ENCODE measurements at places on chromosomes 11 and 22.

DNA sequence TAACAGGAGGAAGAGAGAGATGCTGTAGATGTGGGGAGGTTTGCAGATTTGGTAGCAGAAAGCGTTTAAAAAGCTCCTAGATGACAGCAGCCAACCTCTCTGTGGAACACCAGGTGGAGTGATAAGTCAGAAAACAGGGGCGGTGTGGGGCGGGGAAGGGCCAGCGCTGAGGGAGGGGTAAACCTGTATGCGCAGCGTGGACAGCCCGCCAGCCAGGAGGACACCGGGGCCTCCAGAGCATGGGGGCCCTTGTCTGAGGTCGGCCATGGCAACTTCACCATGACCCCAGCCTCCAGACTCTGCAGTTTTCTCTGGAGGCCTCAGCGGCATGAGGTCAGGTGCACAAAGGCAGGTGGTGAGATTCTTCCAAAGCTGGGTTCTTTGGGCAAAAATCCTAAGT lies 423.7 kb downstream of the BRD1 start:
- no peak for DNase-seq
- no peak overlapping the region for H3K27ac ChIP-seq
- H3K4me1 ChIP-seq = no peaks in the 10 kb centered on the region
- no peaks in the 10 kb centered on the region for H3K36me3 ChIP-seq
- no peak overlapping the region for H3K4me3 ChIP-seq
- no peaks in the 10 kb centered on the region for H3K27me3 ChIP-seq

DNA sequence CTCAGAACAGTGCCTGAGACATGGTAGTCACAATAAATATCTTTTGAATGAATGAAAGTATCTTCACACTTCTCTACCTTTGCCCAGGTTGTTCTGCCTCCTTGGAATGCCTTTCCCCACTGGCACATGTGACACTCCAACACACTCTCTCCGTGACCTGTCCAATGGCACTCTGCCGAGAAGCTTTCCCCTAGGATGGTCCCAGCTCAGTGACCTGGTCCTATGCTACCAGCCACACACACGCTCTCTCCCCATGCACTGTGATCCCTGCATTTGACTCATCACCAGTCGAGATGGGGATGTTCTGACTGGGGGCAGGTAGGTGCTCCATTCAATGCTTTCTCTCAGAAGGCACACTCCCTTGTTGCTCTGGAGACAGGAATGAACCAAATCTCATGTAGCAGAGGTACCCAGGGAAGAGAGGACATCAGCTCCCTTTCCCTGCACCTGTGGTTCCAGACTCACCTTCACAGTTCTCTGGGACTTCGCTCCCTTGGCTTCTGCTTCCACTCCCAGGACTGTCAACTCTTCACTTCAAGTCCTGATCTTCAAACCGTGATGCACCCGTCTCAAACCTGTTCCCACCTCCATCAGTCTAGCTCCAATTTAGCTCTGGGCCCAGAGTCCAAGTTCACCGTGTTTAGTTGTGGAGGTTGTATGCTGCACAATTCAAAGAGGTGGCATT lies 30.7 kb upstream of the LMO1 start:
- no peaks in the 10 kb centered on the region for H3K27me3 ChIP-seq
- H3K27ac ChIP-seq = no peak overlapping the region
- DNase-seq = no peak
- no peak overlapping the region for H3K4me3 ChIP-seq
- peaks cover 7% of the 10 kb centered on the region for H3K4me1 ChIP-seq

DNA sequence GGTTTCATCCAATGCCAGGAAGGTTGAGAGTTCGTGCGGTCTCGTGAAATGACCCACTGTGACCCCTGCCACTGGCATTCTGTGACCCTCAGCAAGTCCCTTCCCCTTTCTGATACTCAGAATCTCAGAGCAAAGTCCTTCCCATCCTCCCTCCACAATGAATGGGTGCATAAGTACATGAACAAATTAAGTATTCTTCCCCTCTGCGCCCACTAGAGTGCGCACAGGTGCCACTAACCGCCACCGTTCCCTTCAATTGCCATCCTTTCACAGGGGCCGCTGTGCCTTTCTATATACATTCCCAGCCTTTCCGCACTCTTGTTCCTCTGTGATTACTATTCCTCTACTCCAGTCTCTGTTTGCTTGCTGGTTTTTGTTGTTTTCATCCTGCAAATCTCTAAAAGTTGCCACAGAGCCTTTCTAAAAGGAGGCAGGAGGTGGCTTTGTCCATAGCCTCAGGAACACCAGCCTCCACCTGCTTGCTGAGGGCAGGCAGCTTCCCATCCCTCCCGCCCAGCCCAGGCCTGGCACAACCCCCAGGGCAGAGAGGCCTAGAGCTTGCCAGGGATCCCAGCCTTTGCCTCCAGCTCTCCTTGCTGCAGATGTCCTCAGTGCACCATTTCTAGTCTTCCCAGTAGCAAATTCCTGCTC lies 6.7 kb upstream of the AP1B1 start:
- H3K4me1 ChIP-seq = no peaks in the 10 kb centered on the region
- H3K27ac ChIP-seq = no peak overlapping the region
- no peaks in the 10 kb centered on the region for H3K36me3 ChIP-seq
- peak; percentile 66 for DNase-seq

DNA sequence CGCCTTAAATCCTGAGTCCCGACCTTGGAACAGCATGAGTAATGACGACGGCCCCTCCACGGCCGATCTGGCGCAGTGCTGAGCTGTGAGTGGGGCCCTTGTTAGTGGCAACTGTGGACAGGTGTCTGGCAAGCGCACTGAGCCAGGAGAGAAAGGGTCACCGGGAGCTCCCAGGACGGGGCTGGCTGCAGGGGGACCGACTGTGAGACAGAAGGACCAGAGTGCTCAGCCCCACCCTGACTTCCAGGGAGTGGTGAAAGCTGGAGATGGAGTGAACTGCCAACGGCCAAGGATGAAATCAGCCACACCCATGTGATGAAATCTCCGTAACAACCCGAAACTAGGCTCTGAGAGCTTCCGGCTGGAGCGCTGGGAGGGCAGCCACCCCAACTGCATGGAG lies 228.6 kb downstream of the BRD1 start:
- no peaks in the 10 kb centered on the region for H3K36me3 ChIP-seq
- H3K4me3 ChIP-seq = no peak overlapping the region
- DNase-seq = no peak
- no peak overlapping the region for H3K27ac ChIP-seq
- no peaks in the 10 kb centered on the region for H3K4me1 ChIP-seq
- H3K27me3 ChIP-seq = no peaks in the 10 kb centered on the region

DNA sequence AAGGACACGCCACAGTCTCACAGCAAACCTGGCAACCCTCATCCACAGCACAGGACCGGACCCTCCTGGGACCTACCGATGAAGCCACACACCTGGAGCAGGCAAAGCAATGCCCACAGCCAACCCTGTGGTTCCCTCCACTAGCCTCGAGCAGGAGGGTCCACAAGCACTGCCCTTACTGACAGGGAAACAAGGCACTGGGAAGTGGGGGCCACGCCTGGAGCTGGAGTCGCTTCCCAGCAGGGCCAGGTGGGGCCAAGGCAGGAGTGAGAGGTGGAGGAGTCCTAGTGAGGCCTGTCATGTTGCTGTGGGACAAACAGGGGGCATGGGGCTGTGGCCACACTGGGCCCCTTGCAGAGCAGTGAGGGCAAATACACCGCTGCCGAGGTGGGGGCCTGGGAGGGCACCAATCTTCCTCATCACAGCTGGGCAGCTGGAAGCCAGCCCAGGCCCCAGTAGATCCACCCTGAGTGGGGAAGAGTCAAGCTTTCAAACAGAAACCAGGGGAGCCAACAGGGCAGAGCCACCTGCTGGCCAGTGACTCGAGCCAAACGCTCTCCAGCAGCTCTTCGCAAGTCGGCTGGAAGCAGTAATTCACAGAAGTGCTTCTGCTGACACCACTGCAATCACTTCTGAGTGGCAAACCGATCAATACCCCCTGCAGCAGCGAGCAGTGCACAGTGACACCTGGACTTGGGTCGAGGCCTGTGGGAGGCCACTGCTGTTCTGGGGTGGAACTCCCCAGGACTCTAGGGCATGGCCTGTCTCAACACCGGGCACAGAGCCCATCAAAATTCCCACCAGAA lies 13.7 kb downstream of the SULT4A1 start:
- H3K27ac ChIP-seq = no peak overlapping the region
- H3K4me1 ChIP-seq = no peaks in the 10 kb centered on the region
- H3K36me3 ChIP-seq = no peaks in the 10 kb centered on the region
- H3K4me3 ChIP-seq = no peak overlapping the region

- no peaks in the 10 kb centered on the region for H3K4me1 ChIP-seq
- H3K4me3 ChIP-seq = no peak overlapping the region
- peaks cover 24% of the 10 kb centered on the region for H3K36me3 ChIP-seq
- no peak overlapping the region for H3K27ac ChIP-seq
- H3K27me3 ChIP-seq = no peaks in the 10 kb centered on the region
- no peak for DNase-seq
Measured at GRCh38 chr11:112057170-112057569, 16.6 kb downstream of the PIH1D2 start.

- no peak overlapping the region for H3K4me3 ChIP-seq
- no peak for DNase-seq
- peaks cover 32% of the 10 kb centered on the region for H3K36me3 ChIP-seq
- H3K27me3 ChIP-seq = no peaks in the 10 kb centered on the region
Measured at GRCh38 chr11:75577207-75577606, 15.2 kb downstream of the SERPINH1 start.

DNA sequence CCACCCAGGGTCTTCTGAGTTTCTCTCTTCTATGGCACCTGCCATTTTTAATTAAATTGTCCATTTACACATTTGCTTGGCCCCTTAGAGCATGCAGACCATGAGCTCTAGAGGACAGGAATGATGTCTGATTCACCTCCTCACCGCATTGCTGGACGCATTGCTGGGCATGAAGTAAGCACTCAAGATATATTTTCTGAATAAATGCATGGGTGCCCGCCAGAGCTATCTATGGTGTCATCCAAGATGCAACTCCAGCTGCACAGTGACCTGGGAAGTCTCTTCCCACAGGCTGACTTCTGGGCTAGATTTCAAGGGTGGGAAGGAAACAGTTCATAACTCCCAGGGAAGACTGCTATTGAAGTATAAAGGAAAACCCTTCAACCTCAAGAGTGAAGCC lies 66.6 kb upstream of the ASPHD2 start:
- H3K4me3 ChIP-seq = no peak overlapping the region
- no peak for DNase-seq
- H3K27ac ChIP-seq = no peak overlapping the region
- no peaks in the 10 kb centered on the region for H3K27me3 ChIP-seq

DNA sequence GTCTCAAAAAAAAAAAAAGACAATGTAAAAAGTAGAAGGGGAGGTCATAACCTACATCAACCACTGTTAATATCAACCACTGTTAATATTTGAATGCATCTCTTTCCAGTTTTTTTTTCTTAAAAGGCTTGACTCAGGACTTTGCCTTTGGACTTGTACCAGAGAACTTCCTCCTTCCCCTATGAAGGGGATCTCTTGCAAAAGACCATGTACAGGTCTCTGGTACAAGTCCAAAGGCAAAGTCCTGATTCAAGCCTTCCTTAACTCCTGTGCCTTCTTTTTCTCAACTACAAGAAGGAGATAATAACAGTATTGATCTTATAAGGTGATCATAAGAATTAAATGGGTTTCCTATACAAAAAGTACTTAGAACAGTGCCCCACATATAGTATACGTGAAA lies 563.5 kb downstream of the BUD13 start:
- H3K27ac ChIP-seq = no peak overlapping the region
- H3K4me3 ChIP-seq = no peak overlapping the region
- no peaks in the 10 kb centered on the region for H3K36me3 ChIP-seq
- peaks cover 5% of the 10 kb centered on the region for H3K4me1 ChIP-seq

DNA sequence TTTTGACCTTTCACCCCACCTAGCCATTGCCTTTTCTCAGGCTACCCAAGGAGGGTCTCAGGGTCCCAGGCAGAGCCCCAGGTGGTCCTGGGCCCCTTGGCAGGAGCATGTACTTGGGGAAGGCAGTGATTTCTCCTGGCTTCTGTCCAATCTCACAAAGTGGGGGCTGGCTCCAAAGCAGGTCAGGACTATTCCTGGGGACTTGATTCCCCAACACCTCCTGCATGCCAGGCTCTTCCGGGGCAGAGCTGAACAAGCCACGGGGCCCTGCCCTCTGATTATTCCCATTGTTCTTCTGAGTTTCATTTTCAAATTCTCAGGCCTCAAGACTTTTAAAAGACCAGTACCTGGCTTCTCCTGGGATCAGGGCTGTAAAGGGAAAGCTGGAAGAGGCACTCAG lies 1.5 kb upstream of the TCF20 start:
- H3K4me3 ChIP-seq = no peak overlapping the region
- DNase-seq = no peak

DNA sequence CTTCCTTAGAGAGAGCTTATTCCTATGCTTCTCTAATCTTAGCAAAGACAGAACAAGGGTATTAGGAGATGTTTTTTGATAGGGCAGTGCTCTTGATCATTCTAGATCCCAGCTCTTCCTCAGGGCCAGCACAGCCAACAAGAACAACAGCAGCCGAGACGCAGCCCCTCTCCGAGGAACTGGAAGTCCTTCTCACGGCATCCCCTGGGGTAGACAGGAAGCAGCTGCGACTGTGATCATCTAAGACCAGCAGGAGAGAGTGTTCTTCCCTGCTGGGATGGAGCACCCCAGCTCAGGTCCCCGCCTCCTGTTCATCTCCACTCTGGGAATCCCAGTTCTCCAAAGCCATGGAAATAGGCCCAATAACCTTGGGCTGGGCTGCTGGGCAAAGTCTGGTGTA lies 29.6 kb downstream of the IRAG1 start:
- H3K4me1 ChIP-seq = peaks cover 4% of the 10 kb centered on the region
- H3K4me3 ChIP-seq = no peak overlapping the region

DNA sequence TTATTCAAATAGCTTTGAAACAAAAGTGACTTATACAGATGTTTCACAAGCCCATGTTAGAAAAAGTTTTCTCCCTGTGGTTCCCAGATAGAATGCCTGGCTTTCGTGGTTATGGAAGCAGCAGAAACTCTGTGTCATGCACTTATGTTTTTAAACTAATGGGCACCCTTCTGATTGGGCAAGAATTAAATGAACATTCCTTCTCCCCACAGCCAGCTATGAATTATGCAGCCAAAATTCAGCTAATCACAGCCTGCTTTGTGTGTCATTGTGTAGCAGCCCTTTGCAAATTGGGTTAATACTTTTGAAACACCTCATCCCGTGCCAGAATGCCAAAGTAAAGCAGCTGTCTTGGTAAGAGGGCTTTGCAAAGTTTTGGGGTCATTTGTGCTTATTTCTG lies 46.9 kb downstream of the PANX1 start:
- no peak for DNase-seq
- H3K27me3 ChIP-seq = no peaks in the 10 kb centered on the region
- H3K4me3 ChIP-seq = no peak overlapping the region
- peaks cover 2% of the 10 kb centered on the region for H3K4me1 ChIP-seq

DNA sequence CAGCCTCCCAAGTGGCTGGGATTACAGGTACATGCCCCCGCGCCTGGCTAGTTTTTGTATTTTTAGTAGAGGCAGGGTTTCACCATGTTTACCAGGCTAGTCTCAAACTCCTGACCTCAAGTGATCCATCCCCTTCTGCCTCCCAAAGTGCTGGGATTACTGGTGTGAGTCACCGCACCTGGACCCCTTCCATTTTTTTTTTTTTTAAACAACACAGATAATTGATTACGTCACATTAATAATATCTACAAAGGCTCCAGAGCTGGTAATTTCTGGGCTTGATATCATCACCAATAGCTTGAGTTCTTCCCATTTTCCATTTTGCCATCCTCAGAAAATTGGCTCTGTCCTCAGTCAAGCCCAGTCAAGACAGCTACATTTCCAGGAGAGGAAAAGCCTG lies 7.2 kb downstream of the TTLL1 start:
- H3K4me3 ChIP-seq = no peak overlapping the region
- DNase-seq = no peak
- no peak overlapping the region for H3K27ac ChIP-seq
- peaks cover 8% of the 10 kb centered on the region for H3K36me3 ChIP-seq
- no peaks in the 10 kb centered on the region for H3K27me3 ChIP-seq
- no peaks in the 10 kb centered on the region for H3K4me1 ChIP-seq

- H3K36me3 ChIP-seq = no peaks in the 10 kb centered on the region
Measured at GRCh38 chr11:32426819-32427615, 8.3 kb downstream of the WT1 start.
